ENCODE measurements at places on chromosomes 5 and 9.

DNA sequence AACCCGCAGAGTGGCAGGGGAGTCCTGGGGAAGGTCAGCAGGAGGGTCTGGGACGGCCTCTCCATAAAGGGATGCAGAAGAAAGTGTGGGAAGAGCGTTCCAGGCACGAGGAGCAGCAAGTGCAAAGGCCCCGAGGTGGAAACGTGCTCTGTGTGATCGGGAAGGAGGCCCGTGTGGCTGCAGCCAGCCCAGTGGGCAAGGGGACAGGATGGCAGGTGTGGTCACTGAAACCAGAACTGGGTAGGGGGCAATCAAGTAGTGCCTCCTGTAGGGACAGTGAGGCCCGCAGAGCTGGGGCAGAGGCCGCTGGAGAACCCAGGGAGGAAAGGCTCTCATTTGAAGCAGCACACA is 16.3 kb upstream of the LAMC3 start:
- DNase-seq: no peak

GRCh38 chr9:95736891-95737522 is 138.5 kb upstream of the ERCC6L2 start:
- no peak for DNase-seq

GRCh38 chr9:137123468-137123837 is 8.9 kb upstream of the DPP7 start:
- no peak for DNase-seq

DNA sequence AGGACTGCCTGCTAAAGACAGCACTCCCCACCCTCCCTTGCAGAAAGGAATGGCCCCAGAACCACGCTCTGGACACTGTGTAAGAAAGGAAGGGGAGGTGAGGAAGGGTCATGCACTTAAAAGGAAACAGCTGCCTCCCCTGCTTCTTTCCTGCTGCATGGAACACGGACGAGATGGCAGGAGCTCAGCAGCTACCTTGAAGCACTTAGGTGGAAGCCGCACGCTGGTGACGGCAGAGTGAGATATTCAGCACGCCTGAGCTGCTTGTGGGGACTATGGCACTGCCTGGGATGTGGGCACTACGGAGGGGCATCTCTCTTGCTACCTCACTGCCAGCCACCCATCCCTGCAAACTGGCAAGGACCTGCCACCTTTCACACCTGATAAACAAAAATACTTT is 101.5 kb downstream of the VAV2 start:
- no peak for DNase-seq

DNA sequence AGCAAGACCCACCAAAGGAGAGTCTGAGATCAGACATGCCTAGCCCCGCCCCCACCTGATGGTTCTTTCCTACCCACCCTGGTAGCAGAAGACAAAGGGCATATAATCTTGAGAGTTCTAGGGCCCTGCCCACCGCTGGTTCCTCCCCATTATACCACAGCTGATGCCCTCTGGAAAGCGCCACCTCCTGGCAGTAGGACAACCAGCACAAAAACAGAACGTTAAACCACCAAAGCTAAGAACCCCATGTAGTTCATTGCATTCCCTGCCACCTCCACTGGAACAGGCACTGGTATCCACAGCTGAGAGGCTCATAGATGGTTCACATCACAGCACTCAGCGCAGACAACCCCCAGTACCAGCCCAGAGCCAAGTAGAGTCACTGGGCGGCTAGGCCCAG is 81.2 kb upstream of the TRPC7 start:
- no peak for DNase-seq

GRCh38 chr5:72628771-72629371 is 121.7 kb upstream of the ZNF366 start:
- DNase-seq: no peak

DNA sequence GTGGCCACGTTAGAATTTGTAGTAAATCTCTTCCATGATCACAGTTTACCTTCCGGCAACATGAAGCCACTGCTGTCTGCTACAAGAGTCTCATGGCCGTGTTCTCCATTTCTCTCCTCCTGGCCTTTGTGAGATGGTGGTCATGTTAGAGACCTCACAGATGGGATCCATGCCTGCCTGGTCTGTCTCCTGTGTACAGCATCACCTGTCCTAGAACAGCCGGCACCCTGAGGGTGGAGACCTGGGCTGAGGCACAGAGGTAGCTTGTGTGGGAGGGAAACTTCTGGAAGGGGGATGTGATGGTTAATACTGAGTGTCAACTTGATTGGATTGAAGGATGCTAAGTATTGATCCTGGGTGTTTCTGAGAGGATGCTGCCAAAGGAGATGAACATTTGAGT is 3.1 kb upstream of the FCN2 start:
- no peak for DNase-seq
